AG04449 (cell line): ENCODE measurements at places on chromosomes 7 and 10.

GRCh38 chr10:31219306-31219705 lies 99.7 kb upstream of the ZEB1 start:
- no peak for DNase-seq

GRCh38 chr10:111739125-111739873 lies 444.3 kb downstream of the GPAM start:
- no peak for DNase-seq

- peak; percentile 58 for DNase-seq
Measured at GRCh38 chr7:94368371-94368791, 26.3 kb upstream of the COL1A2 start.

- DNase-seq: no peak
Measured at GRCh38 chr7:7756577-7756976, 38.2 kb upstream of the RPA3 start.

GRCh38 chr10:126225672-126226008 lies 162.6 kb downstream of the ADAM12 start:
- DNase-seq: no peak

DNA sequence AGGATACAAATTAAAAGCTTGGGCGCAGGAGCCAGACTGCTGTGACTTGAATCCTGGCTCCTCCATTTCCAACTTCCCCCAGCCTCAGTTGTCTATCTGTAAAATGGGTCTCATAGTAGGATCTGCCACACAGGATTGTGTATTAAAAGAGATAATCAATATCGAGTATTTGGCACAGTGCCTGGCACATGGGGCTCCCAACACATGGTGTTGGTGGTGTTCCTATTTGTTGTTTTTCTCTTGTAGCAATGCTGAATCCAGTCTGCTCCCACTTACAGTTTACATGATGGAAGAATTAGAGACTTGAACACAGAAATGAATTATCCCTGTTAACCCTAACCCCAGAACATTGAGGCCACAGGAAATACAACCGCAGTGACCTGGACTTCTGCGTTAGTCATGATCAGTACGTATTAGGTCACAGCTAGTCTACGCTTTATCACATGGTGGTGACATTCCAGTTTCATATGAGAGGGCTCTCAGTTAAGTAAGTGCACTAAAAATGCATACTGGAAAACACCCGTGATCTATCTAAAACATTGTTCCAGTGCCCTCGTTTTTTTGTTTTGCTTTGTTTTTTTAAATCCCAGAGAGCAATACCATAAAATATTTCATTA lies 169.5 kb upstream of the KLF14 start:
- peak; percentile 94 for DNase-seq

GRCh38 chr7:55387062-55387965 lies 22.2 kb downstream of the LANCL2 start:
- no peak for DNase-seq

GRCh38 chr10:94199565-94199964 lies 163.2 kb downstream of the NOC3L start:
- DNase-seq: no peak

DNA sequence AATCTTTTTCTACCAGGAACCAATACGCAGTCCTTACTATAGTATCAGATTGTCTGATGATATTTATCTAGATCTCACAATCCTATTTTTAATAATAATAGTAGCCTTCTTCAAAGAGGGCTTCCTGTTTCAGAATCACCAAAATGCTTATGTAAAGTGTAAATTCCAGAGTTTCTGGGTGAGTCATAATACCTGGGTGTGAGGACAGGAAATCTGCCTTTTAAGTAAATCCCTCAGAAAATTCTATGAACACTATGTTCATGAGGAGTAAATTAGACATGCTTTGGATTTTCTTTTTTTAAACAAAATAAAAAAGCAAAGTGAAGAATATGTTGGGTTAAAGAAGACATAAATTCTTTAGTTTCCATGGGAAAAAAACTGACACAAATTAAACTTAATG lies 20.5 kb downstream of the DKK1 start:
- no peak for DNase-seq

DNA sequence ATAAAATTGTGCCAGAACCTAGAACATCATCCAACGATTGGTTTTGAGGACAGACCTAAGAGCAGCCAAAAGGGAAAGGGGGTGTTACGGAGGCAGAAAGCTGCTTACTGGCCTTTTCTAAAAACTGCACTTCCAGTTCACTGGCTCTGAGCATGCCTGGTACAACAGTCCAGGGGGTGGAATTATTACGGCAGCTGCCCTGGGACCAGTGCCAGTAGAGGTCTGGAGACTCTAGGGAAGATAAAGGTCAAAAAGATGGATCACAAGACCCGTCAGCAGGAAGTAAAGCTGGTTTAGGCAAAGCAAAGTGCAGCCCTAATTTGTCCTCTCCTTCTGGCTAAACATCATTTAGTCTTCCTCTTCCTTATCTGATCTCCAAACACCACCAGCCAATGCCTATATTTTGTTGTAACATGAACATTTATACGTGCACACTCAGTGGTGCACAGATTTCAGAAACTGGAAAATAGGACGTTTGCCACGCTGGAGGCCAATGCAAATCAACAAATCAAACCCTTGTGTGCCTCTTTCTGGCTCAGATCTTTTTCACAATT lies 216.4 kb upstream of the DPP6 start:
- DNase-seq: no peak

DNA sequence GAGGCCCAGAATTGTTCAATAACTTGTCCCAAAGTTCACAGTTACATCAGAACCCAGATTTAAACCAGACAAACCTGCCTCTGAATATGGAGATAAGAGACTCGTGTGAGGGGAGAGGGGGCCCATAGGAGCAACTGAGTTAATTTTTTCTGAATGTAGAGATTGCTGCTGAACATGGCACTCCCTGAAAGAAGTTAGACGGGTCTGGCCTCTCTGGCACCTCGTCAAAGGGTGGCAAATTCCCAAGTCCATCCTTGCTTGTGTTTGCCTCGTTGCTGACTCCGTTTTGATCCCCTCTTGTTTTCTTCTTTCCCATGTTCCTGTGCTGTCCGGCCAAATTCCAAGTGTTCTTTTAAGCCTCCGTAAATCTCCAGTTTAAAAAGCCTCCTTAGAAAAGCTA lies 35.2 kb upstream of the YAE1 start:
- no peak for DNase-seq

DNA sequence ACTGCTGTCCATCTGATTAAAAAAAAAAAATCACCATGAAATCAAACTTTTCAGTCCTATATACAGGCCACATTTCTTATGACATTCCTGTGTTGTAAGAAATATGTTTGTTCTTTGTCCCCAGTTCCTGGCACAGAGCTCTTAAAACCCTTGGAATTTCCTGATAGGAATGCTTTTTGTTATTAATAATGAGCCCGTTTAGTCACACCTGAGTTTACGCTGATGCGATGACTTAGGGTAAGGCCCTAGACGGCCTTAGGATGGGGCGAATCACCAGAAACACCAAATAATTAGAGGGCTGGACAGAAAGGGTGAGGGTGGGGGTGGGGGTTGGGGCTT lies 17.5 kb downstream of the TSPAN15 start:
- DNase-seq: no peak

DNA sequence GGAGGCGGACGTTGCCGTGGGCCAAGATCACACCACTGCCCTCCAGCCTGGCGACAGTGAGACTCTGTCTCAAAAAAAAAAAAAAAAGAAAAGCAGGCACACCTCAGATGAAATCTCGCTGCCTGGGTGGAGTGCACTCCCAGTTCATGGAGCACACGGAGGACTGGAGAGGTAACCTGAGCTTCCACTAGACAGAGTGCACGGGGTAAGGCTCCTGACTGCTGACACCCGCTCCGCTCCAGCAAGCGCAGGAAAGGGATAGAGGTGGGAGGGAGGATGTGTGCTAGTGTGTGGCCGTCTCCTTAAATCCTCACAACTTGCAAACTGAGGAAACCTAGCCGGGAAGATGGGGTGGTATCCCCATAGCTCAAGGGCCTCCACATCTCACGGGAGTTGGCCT lies 50.8 kb downstream of the FAM53B start:
- no peak for DNase-seq

GRCh38 chr7:94687810-94688209 lies 31.9 kb upstream of the SGCE start:
- peak; percentile 7 for DNase-seq

GRCh38 chr7:50266635-50267386 lies 37.7 kb upstream of the IKZF1 start:
- no peak for DNase-seq

DNA sequence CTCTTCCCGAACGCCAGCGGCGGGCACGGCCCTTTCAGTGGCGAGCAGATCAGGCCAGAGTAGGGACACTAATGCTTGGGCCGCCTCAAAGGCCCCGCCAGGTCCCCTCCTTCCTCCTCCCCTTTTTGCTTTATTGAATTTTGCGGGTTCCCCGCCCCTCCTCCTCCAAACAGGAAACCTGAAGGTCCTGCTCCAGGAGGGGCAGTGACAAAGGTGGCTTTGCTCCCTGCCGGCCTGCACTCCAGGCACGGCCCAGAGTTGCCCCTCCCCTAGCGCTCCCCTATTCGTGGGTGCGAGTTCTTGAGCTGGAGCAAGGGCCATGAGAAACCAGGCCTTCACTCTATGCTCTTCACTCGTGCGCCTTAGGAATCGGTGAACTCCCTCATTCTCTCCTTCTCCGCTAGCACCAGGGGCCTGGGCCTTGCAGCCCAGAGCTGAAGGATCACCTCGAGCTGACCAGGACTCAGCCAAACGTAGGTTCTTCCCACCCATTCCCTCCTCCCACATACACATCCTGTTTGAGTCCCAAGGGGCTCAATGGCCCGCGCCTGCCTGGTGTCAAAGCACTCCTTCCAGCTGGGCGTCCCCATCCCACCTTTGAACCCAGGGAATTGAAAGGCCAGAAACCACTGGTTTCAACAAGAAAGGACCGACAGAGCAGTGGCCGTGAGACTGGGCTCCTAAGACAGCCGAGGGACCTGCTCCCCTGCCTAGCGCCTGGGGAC lies 619 bp upstream of the HOXA6 start:
- DNase-seq: no peak

GRCh38 chr7:24172856-24173255 lies 111.1 kb upstream of the NPY start:
- no peak for DNase-seq

DNA sequence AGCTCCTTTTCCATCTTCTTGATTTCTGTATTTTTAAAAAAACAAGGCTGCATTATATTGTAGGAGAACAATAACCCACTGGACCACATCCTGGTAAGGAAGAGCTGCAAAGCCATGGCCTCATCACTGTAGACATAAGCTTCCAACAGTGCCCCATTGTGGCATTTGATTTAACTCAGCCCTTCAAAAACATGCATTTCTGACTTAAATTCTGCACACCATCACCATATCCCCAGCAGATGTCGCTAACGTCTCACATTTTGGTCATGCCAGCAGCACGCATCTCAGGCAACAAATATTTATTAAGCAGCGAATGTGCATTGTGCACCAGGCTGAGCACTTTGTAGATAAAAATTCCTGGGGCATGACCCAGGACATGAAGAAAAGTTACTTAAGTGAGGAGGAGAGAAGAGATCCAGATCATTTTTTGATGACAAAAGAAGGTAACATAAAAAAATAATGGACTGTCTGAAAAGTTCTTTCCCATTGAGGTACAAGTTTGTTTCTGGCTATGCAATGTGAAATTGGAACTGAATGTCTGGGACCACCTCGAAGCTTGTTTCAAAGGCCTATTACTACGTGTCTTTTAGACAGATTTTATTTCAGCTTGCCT lies 164.6 kb upstream of the CDCA7L start:
- DNase-seq: peak; percentile 49

DNA sequence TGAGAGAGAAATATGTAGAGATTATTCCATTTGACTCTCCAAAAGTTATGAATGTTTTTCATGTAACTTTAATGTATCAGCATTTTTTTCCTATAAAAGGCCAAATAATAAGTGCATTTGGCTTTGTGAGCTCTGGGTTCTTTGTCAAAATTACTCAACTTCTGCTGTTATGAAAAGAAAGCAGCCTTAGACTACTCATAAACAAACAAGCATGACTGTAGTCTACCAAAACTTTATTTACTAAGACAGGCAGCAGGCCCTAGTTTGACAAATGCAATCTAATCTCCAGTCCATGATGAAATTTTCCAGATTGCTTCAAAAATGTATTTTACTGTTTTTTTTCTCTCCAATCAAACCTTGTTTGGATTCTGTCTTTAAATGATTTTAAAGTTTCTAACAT lies 46.3 kb downstream of the MRPL32 start:
- DNase-seq: no peak

GRCh38 chr7:54921116-54921515 lies 97.7 kb upstream of the EGFR start:
- DNase-seq: no peak

- no peak for DNase-seq
Measured at GRCh38 chr7:97457054-97457453, 274.8 kb upstream of the TAC1 start.

DNA sequence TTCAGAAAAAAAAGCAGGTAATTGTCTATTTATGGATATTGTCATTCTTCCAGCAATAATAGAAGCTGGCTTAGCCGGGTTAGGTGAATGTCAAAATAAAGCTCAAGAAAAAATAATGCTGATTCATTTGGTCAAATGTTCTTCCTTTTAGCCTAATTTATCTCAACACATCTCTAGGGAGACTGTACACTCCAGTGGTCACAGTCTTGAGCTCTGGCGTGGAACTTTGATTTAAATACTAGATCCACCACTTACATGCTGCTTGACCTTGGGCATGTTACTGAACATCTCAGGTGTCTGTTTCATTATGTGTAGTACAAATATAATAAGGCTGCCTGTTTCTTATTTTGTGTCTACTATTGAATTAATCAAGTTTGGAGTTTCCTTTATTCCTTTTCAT lies 22.0 kb downstream of the PRTFDC1 start:
- no peak for DNase-seq

DNA sequence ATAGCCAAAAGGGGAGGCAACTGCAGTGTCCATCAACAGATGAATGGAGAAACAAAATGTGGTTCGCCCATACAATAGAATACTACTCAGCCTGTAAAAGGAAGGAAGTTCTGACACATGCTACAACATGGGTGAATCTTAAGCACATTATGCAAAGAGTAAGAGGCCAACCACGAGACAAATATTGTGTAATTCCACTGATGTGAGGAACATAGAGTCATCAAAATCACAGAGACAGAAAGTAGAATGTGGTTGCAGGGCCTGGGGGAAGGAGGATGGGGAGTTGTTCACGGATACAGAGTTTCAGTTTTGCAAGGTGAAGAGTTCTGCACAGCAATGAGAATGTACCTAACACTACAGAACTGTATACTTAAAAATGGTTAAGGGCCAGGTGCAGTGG lies 13.7 kb upstream of the C10orf71 start:
- no peak for DNase-seq

- no peak for DNase-seq
Measured at GRCh38 chr10:123882681-123883445, 8.7 kb downstream of the CPXM2 start.

- no peak for DNase-seq
Measured at GRCh38 chr10:33484787-33485186, 150.3 kb upstream of the NRP1 start.

GRCh38 chr10:78774999-78775711 lies 293.6 kb upstream of the ZMIZ1 start:
- no peak for DNase-seq

GRCh38 chr7:41241641-41242040 lies 461.2 kb downstream of the INHBA start:
- DNase-seq: no peak
